SIG-M5 (cell line): ENCODE measurements at places on chromosomes 6 and 20.

- DNase-seq: no peak
Observed at GRCh38 chr20:63442100-63442493, 30.4 kb downstream of the KCNQ2 start.

GRCh38 chr6:31042806-31043205, 32.5 kb downstream of the MUC22 start:
- DNase-seq: no peak

- DNase-seq: no peak
Observed at GRCh38 chr20:64099086-64099786, 8.1 kb downstream of the NPBWR2 start.

GRCh38 chr6:7489376-7489775, 52.1 kb upstream of the DSP start:
- no peak for DNase-seq

GRCh38 chr6:15689586-15690482, 27.0 kb upstream of the DTNBP1 start:
- no peak for DNase-seq

- no peak for DNase-seq
Observed at GRCh38 chr20:12594410-12595088, 414.2 kb upstream of the SPTLC3 start.

DNA sequence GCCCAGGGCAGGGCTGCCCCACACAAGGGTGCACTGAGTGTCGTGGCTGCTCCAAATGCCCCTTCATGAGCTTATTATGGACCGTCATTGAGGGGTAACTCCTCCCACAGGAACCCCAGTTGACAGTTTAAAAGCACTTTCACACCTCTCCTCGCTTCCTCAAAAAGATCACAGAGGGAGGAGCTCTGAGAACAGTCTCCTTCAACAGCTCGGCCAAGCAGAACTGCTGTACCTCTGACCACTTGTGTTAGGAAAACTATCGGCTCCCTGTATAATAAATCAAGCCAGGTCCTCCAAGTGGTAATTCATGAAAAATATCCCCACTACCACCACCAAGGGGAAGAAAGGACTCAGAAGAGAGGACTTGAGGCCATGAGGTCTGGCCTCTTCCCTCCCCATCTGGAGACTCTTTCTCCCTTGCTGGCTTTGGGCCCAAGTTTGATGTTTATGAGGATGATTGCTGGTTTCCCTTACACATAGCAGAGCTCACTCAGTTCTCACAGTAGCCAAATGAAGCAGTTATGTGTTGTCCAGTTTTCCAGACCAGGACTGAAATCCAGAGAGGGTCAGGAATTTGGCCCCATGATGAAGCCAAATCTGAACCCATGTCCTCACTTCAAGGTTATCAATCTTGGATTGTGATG, 8.7 kb downstream of the SNX21 start:
- DNase-seq: no peak

- DNase-seq: no peak
Observed at GRCh38 chr20:21340991-21341697, 38.0 kb downstream of the XRN2 start.

DNA sequence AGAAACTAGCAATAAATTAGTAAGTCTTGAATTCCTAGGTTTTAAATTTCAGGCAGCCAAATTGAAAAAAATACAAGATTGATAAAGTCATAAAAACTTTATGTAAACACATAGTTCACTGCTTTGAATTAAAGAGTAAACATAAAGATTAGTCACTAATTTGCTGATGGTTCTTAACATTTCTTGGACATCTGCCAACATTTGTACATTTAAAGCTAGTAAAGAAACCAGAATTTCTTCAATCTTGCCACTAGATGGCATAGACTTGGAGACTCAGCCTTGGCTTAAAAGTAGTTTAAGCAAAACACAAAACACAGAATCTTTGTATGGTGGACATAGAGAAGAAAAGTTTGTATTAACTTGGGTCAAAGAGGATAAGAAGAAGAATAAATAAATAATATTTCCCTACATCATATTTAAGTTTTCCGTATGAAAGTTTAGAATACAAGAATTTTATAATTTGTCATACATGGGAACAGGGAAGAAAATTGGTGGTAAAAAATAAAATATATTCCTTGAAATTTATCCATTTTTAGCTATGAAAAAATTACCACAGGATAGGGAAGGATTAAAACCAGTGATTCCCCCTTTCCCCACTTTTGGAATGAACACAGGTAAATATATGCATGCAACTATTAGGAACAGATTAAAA, 41.7 kb upstream of the FAM135A start:
- DNase-seq: peak; percentile 30

GRCh38 chr6:54892831-54893230, 46.3 kb downstream of the FAM83B start:
- no peak for DNase-seq

DNA sequence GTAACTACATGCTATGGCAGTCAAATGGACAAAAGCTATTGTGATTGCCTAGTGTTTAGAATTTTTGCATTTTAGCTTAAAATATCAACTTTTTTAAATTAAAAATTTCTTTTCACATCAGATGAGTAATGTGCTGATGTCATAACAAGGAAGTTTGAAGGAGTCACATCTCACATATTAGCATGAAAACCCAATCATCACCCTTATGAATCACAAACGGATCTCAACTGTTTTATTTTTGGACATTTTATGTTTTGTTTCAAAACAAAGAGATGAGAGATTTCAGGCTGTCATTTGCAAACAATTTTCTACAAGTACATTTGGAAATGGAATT, 53.6 kb upstream of the TRERF1 start:
- DNase-seq: no peak

GRCh38 chr6:165098165-165098564, 211.2 kb downstream of the C6orf118 start:
- no peak for DNase-seq

GRCh38 chr6:21893793-21894192, 300.2 kb downstream of the SOX4 start:
- DNase-seq: no peak

GRCh38 chr6:41636833-41637193, 1.5 kb upstream of the MDFI start:
- no peak for DNase-seq

- DNase-seq: no peak
Observed at GRCh38 chr6:144580771-144581170, 295.6 kb downstream of the UTRN start.

GRCh38 chr6:143555071-143555492, 43.6 kb upstream of the FUCA2 start:
- no peak for DNase-seq

- DNase-seq: no peak
Observed at GRCh38 chr20:42319252-42320013, 701.3 kb upstream of the CHD6 start.

GRCh38 chr6:146819596-146820320, 221.0 kb downstream of the ADGB start:
- no peak for DNase-seq

DNA sequence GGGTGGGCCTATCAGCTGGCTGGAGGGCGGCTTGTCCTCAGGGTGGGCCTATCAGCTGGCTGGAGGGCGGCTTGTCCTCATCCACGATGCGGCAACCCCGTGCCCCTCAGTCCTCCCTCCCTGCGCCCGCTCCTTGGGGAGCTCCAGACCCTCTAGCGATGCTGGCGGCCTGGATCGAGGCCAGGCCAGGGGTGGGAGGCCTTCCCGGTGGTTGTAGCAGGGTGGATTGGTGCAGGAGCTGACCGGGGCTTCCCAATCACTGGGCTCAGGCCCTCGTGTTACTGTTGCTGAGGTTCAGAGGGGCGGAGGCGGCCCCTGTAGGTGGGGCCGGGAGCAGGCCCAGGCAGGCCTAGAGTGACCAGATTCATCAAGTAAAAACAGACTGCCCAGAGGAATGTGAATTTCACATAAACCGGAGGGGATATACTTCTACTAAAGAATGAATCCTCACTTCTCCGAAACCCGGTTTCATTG, 8.8 kb downstream of the SLC17A9 start:
- DNase-seq: no peak

DNA sequence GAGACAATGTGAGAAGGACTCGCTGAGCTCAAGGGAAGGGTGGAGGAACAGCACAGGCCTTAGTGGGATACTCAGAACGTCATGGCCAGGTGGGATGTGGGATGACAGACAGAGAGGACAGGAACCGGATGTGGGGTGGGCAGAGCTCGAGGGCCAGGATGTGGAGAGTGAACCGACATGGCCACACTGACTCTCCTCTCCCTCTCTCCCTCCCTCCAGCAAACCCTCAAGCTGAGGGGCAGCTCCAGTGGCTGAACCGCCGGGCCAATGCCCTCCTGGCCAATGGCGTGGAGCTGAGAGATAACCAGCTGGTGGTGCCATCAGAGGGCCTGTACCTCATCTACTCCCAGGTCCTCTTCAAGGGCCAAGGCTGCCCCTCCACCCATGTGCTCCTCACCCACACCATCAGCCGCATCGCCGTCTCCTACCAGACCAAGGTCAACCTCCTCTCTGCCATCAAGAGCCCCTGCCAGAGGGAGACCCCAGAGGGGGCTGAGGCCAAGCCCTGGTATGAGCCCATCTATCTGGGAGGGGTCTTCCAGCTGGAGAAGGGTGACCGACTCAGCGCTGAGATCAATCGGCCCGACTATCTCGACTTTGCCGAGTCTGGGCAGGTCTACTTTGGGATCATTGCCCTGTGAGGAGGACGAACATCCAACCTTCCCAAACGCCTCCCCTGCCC, 1.7 kb downstream of the TNF start:
- DNase-seq: no peak

DNA sequence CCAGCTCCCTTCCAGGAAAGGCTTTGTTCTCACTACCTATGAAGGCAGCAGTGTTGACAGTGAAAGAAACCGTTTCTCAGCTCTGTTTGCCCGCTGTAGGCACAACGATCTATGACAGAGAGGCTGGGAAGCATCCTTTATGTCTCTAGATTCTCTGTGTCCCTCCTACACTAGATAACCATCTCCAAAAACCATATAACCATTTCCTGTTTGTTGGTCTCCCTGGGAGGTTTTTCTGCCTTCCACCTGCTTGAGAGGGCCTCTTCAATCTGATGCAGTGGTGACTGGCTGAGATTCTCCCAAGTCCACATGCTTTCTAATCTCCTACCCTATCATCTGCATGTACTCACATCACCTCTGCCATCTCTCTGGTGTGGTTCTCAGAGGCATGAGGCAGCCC, 32.0 kb upstream of the TMEM217 start:
- DNase-seq: no peak
